ENCODE measurements at places on chromosomes 4 and X.

DNA sequence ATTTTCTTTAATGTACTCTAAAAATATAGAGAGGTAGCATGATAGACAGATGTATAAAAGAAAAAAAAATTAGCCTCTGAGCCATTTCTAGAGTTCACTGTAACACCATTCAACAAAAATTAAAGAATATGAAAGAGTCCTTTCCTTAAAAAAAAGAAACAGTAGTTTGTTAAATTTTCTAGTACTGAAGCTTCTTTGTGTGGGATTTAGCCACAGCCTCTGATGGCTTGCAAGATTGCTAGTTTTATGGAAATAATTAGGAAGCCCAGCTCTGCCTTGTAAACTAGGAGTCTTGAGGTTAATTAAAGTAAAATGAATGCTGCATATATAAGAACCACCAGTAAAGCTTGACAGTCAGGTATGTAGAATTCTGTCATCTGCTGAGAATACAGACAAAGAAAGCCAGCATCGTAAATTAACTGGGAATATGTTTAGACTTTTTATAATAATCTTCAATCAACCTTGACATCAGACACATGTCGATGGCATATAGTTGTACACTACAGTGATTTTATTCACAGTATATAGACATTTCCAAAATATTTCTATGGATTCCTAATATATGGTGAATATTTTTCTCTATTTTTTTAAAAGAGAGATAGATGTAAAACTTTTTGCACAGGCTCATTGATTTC, 44.8 kb upstream of the NEIL3 start:
- DNase-seq = peak; percentile 63

GRCh38 chr4:105107095-105107856, 39.4 kb upstream of the TET2 start:
- no peak for DNase-seq

- DNase-seq = no peak
Measured at GRCh38 chrX:67892401-67892800, 348.6 kb downstream of the AR start.

GRCh38 chr4:69984030-69984443, 11.7 kb upstream of the STATH start:
- DNase-seq = no peak

GRCh38 chr4:8181844-8182243, 17.2 kb upstream of the SH3TC1 start:
- no peak for DNase-seq

GRCh38 chr4:185480016-185480732, 8.6 kb upstream of the CCDC110 start:
- no peak for DNase-seq

DNA sequence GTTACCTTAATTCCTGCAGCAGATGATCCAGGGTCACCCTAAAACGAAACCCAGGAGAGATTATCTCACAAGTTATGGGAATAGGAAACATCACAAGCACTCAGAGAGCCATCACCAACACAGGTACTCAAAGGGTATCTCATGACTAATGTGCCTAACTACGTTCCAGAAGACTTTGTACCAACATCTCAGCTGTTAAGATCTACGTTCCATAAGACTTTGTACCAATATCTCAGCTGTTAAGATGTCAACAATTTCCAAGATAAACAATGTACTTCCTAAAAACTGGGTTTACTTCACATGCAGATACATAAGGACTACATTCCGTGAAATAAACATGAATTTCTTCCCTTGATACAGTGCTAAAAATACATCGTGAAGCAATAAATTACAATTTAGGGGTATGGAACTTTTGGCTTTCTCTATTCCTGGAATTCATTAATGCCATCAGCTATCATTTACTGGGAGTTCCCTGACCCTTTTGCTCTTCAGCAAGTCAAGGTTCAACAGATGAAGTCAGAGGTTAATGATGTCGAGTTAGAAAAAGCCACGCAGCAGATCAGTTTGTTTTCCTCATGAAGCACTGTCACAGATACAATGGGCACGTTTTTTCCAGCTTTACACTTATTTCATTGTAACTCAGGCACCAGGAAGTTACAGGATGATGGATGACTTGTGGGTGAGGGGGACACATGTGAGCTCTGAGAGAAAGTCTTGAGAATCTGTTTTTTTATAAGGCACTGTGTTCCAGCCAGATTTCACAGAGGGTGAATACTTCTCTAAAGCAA, 127.0 kb upstream of the ETNPPL start:
- DNase-seq = no peak

Measured in COLO829 (cell line).